ENCODE measurements at places on chromosomes 3 and 15.

- no peak for DNase-seq
Observed at GRCh38 chr15:94670438-94671034, 439.2 kb downstream of the MCTP2 start.

DNA sequence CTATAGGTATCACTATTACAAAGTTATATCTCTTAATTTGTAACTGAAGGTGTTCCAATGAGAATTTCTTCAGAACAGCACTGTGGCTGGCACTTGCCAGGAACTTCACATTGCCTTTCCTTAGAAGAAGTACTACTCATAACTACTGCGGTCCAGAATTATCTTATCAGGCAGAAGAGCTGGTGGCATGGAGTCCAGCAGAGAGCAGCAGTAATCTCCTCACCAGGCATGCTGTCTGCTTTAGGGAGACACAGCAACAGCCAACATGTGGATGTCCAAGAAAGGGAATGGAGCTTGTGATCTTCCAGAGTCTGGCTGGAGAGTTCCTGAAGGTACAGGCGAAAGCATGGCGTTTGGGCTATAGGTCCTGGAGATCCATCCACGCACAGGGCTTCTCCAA, 919.7 kb upstream of the NR2F2 start:
- DNase-seq: no peak

GRCh38 chr3:141127344-141128125, 76.4 kb downstream of the SPSB4 start:
- DNase-seq: no peak

DNA sequence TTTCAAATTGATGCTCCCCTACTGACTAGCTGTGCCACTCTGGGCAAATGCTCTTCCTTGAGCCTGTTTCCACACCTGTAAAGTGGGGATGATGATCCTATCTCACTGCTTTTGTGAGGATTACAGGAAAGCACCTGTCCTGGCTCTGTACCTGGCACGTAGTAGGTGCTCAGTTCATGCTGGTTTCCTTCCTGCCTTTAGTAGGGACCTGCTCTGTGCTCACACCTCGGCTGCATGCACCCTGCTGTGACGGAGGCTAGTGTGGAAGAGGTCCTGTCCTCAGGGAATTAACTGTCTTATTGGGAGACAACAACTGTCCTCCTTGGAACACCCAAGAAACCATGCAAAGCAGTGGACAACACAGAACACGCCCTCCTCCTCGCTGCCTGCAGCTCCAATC, 61.8 kb downstream of the RPL39L start:
- DNase-seq: no peak

DNA sequence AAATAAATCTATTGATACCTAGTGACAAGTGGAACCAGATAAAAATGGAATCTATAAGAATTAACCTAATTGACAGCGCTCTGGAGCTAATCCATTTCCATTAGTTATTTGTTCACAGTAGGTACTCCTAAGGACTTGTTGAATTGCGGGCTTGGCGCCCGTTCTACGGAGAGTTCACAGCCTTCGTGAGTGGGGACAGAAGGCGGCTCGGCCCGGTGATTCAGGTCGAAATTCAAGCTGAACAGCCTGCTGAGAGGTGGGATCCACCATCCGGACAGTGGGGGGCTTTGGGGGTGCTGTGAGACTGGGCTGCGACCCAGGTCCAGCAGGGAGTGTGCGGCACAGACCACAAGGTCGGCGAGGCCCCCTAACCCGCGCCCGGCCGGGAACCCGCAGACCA, 779 bp upstream of the CTNNB1 start:
- DNase-seq: no peak

- no peak for DNase-seq
Observed at GRCh38 chr15:70088887-70089691, 8.6 kb downstream of the TLE3 start.

DNA sequence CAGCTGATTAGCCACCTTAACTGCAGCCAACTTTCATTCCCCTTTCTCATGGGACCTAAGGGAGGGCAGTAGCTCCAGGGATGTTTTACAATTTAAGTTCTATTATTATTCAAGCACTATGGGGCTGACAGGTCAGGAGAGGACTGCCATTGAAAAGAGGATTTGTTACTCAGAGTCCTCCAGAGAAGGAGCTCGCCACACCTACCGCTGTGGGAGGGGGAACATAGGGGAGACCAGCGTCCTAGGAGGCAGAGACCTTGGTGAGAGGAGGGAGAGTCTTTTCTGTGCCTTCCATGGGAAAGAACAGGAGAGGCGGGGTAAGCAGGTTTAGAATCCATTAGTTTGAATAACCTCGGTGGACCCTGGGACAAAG, 14.4 kb downstream of the ATP10A start:
- no peak for DNase-seq

- no peak for DNase-seq
Observed at GRCh38 chr3:129521611-129522010, 6.8 kb upstream of the RHO start.

- DNase-seq: no peak
Observed at GRCh38 chr15:72105111-72105510, 12.8 kb downstream of the MYO9A start.

GRCh38 chr15:66566963-66567531, 1.2 kb upstream of the LCTL start:
- DNase-seq: no peak

DNA sequence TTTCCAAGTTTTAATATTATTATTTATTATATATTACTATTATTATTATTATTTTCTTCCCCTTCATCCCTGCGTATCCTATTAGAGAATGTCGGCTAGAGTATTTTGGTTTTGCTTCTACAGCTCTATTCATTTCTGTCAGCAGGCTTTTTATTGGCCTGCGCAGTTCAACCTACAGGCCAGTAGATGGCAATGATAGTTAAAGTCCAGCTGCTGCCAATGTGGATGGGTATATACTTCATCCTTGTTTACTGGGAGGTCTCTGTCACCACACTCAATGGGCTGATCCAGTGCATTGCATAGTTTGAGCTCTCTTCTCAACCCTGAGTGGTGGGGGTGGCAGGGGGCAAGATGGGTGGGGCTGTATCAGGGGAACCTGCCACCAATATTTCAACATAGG, 799.8 kb downstream of the NSUN3 start:
- DNase-seq: no peak
